ENCODE measurements at places on chromosomes 13 and 19.

- no peak for DNase-seq
Observed at GRCh38 chr19:46409191-46409590, 4.2 kb downstream of the CCDC8 start.

DNA sequence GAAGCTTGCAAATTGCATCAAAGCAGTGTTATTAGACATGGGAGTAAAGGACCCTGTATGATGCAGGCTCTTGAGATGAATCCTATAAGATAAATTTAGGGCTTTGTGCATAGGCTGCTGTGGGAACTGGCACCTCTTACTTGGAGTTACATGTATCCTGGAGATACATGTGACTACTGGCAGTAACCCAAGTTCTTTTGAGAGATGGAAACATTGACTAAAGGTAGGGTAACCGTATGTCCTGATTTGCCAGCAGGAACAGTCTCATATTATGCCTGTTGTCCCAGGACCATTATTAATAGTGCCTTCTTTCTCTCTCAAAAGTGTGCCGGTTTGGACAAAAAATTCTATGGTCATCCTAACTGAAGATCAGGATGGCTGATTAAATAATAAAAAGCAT lies 195.4 kb downstream of the LACC1 start:
- no peak for DNase-seq

DNA sequence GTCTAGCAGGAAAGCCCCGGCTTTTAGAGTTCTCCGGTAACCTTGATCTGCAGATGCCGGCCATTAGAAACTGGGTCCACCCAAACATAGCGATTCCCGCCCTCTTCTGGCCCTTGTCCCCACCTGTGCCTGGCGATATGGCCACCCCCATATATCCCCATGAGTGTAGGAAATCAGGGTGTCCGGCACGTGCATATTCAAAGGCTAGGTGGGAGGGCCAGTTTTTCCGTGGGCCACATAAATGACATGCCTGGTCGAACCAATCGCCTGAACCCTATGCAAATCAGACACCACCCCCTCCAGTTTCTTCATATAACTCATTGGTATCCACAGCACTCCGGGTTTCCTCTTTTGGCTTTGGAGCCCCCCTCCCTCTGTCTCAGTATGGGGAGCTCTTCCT lies 37.4 kb downstream of the ERICH4 start:
- DNase-seq: no peak

DNA sequence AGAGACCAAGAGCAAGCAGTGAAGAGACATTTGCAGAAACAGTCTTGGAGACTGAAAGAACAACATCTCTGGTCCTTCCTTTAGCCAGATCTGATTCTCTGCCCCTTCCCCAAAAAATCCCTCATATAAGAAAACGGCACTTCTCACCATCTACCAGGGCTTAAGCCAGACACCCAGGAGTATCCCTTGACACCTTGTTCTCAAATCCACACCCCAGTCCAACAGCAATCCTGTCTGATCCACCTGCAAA lies 1.7 kb upstream of the PLEKHG2 start:
- DNase-seq: no peak

DNA sequence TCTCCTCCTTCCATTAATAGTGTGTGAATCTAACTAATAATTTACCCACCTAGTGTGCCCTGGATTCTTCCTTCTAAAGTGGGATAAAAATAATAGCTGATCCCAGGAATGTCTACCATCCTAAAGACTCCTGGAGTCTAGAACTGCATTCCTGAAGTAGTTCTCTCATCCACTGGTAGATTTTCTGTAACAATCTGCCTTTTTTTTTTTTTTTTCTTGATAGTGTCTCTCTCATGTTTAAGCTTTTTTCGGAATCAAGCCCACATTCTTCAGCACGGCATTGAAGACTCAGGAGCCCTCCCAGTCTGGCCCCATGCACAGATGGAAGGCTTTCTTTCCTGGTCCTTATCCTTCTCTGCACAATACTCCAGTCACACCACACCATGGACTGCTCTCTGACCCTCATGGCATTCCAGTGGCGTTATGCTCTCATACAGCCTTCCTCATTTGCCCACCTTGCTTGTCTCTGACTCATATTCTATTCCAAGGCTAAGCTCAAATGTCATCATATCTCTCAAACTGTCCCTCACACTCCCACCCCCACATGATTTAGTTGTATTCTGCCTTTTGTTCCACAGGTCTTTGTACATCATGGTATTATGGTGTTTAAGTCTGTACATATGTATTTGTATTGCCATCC lies 68.7 kb upstream of the FRY start:
- no peak for DNase-seq

- no peak for DNase-seq
Observed at GRCh38 chr19:45128146-45128545, 32.6 kb downstream of the NKPD1 start.

- DNase-seq: no peak
Observed at GRCh38 chr13:107271227-107271626, 703.3 kb upstream of the ARGLU1 start.

DNA sequence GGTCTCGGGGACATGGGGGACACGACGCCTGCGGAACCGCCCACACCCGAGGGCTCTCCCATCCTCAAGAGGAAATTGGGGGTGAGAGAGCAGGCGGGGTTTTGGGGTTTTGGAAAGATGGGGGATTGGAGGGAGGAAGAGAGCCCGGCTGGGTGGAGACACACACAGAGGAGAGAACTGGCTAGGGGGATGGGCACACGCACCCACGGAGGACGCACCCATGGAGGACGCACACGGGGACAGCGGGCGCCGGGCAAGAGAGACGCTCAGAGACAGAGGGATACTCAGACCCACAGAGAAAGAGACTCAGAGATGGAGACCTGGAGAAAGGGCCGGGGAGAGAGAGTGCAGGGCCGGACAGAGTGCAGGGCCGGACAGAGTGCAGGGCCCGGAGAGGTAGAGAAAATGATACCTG lies 52.1 kb downstream of the MAP4K1 start:
- DNase-seq: no peak

GRCh38 chr13:29175250-29175873 lies 355.2 kb downstream of the MTUS2 start:
- DNase-seq: no peak

DNA sequence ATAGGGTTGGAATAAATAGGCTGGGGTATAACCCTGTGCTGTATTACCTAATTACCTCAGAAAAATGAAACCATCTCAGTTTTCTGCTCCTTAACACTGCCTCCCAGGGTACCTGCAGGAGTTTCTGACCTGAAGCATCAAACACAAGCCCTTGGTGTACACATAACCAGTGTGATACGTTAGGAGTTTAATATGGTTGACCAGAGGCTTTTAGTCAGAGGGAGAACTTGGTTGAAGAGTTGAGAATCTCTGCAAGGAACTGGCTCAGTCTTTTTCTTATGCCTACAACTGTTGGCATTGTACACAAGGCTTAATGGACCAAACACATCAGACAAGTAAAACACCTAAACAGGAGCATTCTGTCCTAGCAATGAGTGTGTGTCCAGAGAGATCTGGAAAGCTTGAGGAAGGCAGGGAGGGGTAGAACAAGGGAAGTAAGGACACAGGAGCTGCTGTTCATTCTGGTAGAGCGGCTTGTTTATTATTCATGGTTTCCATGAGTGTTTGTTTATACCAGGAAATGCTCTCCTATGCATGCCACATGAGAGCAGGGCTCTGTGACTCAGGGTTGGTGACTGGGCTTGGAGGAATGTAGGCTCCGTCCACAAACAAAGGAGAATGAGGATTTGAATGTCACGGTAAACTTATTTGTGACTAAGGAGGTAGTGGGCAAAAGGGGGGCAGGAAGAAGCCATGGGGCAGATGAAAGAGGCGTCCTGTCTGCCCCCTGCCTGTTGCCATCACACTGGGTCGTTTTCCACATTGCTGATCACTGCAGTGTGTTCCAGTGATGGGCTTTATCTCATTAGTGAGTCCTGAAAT lies 11.9 kb upstream of the SPATA13 start:
- no peak for DNase-seq

DNA sequence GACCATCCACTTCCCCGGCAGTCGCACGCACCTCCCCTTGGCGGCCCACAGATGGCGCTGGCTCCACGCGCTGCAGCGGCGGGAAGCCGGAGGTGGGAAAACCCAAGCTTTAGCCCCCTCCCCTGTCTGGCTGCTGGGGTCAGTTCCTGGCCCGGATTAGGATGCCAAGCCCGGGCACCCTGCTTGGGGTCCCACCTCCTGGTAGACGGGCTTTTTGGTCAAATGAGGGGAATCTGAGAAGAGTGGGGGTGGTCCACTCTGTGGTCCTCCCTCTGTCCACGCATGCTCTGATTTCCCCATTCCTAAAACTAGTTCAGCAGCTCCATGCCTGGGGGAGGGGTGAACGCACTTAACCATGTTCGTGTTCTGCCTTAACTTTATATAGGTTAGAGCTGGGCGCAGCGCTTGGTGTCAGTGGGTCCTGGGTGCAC lies 8.1 kb upstream of the ADGRE2 start:
- no peak for DNase-seq

DNA sequence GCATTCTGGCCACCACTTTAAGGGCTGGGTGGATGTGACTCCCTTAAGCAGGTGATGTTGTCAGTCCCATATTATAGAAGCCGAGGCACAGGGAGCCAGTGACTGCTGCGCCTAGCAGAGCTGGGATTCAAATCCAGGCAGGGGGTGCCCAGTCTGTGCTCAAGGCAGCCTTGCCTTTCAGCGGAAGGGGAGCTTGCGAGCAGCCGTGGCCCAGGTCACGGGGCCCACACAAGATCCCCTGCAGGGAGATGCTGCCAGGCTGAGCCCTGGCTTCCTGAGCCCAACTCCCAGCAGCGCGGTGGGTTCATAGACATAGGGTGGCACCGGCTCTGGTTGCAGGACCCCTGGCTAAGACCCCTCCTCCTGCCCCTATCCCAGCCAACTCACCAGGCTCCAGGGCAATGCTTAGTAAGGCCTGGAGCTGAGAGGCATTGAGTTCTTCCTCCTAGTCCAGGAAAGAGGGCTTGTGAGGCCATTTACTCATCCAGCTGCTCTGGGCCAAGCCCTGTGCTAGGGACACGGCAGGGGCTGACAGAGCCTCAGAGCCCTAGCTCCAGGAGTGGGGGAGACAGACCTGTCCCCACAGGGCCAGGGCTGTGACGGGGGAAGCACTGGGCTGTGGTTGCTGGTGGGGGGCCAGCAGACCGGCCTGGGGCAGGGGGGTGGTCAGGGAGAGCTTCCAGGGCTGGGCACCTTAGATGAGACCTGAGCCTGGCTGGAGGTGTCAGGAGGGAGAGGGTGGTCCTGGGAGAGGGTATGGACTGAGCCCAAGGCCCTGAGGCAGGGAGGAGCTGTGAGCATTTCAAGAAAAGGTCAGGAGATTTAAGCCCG lies 9.6 kb downstream of the CAPN12 start:
- DNase-seq: no peak

DNA sequence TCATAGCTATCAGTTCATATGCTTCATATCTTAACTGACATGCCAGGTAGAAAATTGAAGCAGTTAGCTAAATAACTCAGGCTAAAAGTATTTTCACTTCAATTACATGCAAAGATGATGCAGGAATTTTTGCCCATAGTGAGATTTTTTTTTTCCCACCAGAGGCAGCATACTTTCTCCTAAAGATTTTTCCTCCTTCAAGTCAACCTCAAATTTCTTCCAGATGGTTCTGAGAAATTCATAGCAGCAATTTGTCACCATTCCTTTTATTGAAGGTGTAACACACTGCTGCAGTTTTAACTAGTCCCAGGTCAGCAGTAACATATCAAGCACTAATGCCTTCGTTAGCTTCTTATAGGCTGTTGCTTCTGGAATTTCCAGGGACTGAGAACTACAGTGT lies 141.9 kb downstream of the SUCLA2 start:
- no peak for DNase-seq

DNA sequence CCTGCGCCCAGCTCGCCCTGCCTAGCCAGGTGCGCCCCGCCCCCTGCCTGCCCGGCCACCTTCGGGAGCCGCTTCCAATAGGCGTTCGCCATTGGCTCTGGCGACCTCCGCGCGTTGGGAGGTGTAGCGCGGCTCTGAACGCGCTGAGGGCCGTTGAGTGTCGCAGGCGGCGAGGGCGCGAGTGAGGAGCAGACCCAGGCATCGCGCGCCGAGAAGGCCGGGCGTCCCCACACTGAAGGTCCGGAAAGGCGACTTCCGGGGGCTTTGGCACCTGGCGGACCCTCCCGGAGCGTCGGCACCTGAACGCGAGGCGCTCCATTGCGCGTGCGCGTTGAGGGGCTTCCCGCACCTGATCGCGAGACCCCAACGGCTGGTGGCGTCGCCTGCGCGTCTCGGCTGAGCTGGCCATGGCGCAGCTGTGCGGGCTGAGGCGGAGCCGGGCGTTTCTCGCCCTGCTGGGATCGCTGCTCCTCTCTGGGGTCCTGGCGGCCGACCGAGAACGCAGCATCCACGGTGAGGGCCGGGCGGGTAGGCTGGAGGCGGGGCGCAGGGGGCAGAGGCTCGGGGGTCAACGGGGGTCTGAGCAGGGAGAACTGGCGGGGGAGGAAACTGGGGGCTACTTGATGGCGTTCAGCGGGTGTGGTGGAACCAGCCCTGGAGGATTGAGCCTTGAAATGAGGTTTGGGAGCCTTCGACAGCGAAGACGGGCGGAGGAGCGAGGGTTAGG lies at the start of gene SPINT2:
Gene SPINT2, plus strand, starts transcription at position 88 of the 727 bp plus-strand sequence. Its CDS starts 320 bp downstream, at position 408.
- no peak for DNase-seq

GRCh38 chr19:38869160-38869835 lies 8.8 kb downstream of the RINL start:
- DNase-seq: no peak

GRCh38 chr19:35868823-35869326 lies 501 bp downstream of the APLP1 start:
- DNase-seq: no peak

- DNase-seq: no peak
Observed at GRCh38 chr19:1288833-1289685, 3.4 kb downstream of the EFNA2 start.

GRCh38 chr19:5897189-5897969 lies 6.2 kb downstream of the NDUFA11 start:
- no peak for DNase-seq

GRCh38 chr19:2668175-2668763 lies 34.2 kb downstream of the GNG7 start:
- DNase-seq: no peak

- DNase-seq: no peak
Observed at GRCh38 chr13:97342136-97342535, 91.8 kb upstream of the RAP2A start.

GRCh38 chr13:114064450-114065140 lies 67.8 kb downstream of the RASA3 start:
- DNase-seq: no peak

GRCh38 chr13:40161931-40162330 lies 504.5 kb downstream of the FOXO1 start:
- DNase-seq: no peak

DNA sequence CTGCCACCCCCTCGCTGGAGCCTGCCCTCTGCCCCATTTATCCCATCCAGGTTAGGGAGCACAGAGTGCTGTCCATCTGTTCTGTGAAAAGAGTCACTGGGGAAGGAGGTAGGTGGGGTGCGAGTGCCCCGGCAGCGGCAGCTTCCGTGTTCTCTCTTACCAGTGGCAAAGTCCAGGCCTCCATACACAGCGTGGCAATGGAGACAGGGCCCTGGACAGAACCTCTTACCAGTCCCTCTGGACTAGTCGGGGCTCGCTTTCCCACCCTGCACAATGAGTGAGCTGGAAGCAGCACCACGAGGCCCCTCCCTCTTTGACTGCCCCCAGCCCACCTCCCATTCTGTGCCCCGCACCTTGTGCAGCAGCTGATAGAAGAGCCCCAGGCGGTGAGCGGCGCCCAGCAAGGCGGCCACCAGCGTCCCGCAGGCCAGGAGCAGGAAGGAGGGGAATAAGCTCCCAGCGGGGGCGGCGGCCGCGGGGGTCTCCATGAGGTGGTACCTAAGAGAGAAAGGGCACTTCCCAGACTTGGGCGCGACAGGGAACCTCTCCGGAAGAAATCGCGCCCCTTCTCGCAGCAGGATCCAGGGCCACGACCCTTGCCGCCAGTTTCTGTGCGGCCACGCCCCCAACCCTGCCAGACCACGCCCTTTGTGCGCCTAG lies 17.5 kb downstream of the SYDE1 start:
- DNase-seq: no peak

GRCh38 chr13:45847554-45848224 lies 3.9 kb downstream of the SIAH3 start:
- no peak for DNase-seq

Measured in activated CD8-positive, alpha-beta memory T cell treated with anti-CD3 and anti-CD28 coated beads for 1 hour (primary cell).